ENCODE measurements at places on chromosomes 5 and 9.

DNA sequence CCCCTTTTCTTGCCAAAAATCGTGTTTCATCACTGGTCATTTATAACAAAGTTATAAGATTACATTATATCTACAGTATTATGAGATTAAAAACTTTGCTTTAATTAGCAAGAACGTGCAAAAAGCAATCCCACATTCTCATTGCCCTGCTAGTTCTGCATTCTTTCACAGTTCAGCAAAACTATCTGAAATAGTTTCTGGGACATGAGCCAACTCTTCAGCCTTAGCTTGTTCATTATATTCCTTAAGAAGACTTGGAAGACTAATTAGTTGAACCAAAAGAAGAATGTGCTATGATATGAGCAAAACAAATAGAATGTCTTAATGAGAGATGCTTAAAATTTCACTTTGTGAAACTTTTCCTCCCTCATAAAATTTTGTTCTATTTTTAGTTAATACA, 76.7 kb downstream of the ITGA1 start:
- no peak for DNase-seq

DNA sequence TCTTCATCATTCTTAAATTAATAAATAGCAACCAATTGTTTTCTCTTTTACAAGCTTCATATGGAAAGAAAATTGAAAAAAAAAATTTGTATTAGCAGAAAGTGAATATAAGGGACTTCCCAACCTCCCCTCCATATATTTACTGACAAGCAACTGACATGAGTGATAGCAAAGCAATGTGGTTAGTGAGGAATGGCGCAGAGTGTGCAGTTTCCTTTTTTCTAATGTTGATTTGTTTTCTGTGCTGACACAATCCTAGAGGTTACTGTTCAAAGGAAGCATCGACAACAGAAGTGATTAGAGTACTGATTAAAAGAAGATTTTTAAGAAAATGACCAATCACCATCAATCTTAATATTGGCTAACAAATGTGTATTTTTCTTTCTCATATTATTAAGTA, 1.7 kb upstream of the PTGER4 start:
- no peak for DNase-seq

GRCh38 chr9:131423171-131423581, 29.3 kb downstream of the PRRC2B start:
- no peak for DNase-seq

DNA sequence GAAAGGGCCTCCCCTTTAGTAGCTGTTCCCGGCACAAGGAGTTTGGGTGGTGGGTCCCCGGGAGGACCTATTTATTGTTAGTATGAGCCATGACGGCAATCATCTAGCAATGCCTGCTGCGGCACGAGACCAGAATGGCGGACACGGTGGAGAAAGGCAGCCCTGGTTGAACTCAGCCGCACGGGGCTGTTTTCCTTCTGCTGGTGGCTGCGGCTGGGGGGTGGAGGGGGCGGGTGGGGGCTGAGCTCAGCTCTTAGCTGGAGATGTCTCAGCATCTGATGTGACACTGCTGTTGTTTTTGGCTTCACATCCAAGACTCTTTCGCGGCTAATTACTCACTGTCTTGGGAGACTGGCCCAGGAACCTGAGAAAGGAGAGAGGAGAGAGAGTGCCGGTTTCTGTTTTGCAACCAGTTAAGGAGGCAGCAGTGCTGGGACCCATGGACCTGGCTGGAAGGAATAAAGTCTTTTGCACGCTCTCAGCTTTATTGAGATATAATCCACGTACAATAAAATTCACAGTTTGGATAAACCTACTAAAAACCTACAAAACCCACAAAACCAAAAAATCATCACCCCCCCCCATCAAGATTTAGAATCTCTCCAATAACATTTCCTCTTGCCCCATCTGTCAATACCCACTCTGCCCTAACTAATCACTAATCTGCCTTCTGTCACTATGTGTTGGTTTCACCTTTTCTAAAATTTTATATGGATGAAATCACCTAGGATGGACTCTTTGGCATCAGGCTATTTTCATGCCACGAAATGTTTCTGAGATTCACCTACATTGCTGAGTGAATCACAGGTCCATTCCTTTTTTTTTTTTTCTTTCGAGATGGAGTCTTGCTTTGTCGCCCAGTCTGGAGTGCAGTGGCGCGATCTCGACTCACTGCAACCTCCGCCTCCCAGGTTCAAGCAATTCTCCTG, 81.8 kb upstream of the NEURL1B start:
- DNase-seq = no peak

DNA sequence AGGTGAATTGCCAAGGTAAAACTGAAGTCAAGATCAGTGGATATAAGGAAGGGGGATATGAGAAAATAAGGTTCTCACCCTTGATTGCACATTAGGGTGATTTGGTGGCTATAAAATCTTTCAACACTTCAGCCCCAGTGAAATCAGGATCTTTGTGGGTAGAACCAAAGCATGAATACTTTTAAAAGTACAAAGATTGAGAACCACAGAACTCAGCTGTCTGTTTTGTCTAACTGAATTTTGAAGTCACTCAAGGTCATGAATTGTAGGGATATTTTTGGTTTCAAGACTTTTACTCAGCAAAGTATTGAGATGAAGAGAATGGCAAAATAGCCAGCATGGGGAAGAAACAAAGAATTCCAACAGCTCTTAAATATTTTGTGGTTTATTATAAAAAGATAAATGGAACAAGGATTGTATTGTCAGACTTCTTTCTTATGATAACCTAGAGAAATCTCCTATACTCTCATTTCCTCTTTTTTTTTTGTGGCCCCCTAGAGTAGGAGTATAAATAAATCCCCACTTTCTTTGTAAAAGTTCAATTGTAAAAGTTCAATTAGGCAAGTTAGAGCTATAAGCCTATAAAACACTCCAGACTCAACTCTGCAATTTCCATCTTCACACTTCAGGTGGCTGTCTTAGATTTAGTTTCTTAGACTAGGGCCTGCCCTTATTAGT, 272.9 kb downstream of the PDE4D start:
- DNase-seq = no peak

DNA sequence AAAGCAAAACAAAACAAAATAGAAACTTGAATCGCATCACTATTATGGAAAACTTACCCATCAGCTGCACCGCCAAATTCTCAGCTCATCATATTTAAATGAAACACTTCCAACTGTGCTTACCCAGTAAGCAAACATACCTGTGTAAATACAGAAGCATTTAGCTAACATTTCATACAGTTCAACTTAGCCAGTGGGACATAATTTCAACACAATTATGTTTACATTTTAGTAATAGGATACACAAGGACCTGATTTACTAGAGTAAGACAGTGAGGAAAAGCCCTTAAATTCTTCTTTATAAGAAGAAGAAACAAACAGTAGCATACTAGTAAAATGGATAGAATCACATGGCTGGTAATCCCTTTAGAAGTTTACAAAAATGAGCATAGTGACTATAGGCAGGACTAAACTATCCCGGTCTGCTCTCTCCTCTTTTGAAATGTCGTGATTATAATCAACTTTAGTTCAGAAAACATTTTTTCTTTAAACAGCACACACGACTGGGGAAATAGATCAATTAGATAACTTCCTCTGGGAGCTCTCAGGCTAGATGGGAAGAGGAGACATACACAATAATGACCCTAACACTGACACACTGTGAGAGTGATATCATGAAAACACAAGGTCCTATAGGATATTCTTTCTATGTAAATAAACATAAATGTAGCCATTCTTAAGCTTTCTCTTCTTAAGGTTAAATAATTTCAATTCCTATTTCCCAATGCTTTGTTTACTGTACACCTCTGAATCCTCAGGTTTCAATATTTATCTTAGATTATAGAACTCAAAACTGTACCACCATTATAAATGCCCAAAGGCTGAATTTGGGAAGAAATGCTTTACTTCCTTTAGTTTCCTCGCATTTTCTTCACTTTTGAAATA, 15.9 kb upstream of the CDC20B start:
- DNase-seq = no peak

DNA sequence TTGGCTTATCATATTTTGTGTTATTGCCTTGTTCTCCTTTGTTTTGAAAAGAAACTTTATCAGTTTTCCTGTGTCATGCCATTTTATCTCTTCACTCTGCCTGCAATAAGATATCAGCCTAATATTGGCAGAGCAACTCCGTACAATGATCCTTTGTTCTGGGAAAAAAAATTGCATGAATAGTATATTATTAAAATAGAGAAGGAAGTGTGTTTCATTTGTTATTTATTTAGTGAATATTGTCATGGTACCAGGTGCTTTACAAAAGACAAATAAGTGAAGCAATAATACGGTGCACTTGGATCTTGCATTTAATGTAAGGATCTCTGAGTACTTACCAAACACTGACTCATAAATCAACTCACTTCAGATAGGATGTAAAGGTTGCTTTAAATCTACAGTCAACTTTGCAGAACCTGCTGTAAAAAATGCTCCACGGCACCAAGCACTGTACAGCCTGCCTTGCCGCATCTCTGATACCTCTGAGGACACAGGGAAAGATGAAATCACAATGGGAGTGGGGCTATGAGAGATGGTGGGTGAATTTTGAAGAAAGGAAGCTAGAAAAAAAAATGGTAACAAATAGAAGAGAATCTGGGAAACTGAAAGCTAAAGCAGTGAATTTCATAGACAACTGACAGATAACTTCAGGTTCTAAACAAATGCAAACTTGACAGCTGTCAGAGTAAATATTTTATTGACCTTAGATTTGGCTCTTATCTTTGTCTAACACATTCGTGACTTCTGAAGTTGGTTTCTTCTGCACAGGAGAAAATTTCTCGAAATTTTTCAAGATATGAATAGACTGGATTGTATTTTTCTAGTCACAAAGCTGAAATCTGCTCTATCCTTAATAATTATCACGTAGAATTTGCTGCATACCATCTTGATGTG, 232.1 kb downstream of the ENC1 start:
- no peak for DNase-seq

GRCh38 chr5:51395666-51396356, 12.6 kb downstream of the ISL1 start:
- DNase-seq = no peak

GRCh38 chr9:109301012-109301411, 19.8 kb downstream of the EPB41L4B start:
- no peak for DNase-seq

DNA sequence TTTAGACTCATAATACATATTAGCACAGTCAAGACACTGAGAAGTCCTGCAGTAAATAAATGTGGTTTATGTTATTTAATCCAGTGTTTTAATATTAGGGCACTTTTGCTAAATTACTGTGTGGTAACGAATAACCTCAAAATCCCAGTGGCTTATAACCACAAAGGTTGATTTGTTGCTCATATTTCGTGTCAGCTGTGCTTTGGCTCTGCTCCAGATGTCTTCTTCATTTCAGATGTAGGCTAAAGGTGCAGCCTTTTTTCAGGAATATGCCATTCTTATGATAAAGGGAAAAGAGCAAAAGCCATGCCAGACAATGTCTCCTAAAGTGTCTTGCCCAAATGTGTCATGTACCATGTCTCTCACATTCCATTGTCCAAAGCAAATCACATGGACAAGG, 144.8 kb downstream of the BRINP1 start:
- no peak for DNase-seq

- DNase-seq = no peak
Measured at GRCh38 chr5:12119657-12120056, 215.4 kb upstream of the CTNND2 start.

Measured in activated naive CD8-positive, alpha-beta T cell treated with anti-CD3 and anti-CD28 coated beads, Interleukin-2, amount 50 U/mL, for 16 hours (primary cell).